Regular cardiac myocyte (primary cell): ENCODE measurements at places on chromosomes 11 and 22. TPM values are rescaled to one million over a fixed set of nuclear protein-coding genes. Genes with fewer than 3 reads are reported as not detected.

SCUBE2 gene
- total RNA-seq = 1.2 and 1.7 TPM in 2 replicates

OR51E1 gene
- total RNA-seq = not detected in 2 replicates

USP35 gene
- 8.8 and 16.1 TPM in 2 replicates for total RNA-seq

FREY1 gene
- total RNA-seq = 0.85 and 0.96 TPM in 2 replicates

OR8D1 gene
- under 0.01 TPM in 1 of 2 replicates, not detected in the other for total RNA-seq

VPREB1 gene
- not detected in 2 replicates for total RNA-seq
